ENCODE measurements at places on chromosomes 12 and 14. TPM values are rescaled to one million over a fixed set of nuclear protein-coding genes. Genes with fewer than 3 reads are reported as not detected.

AQP2 gene
- not detected for total RNA-seq

DNA sequence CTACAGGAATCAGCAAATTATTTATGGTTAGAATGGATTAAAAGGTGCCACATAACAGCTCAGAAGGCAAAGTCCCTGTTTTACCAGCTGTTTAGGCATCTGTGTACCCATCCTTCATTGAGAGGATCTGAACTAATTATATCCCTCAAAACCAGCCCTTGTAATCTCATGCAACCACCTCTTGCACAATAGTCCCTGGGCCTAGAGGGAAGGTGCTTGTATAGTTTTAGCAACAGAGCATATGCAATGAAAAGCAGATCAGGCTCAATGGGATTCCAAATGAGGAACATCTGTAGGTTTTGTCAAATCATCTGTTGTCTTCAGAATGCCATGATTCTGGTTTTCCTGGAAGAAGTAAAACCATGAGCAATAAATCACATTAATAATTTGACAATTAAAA is 26.0 kb upstream of the GLIPR1L2 start:
- H3K4me1 ChIP-seq: peaks cover 13% of the 10 kb centered on the region
- no peaks in the 10 kb centered on the region for H3K36me3 ChIP-seq
- H3K27ac ChIP-seq: no peak overlapping the region
- DNase-seq: no peak
- H3K4me3 ChIP-seq: no peak overlapping the region

DNA sequence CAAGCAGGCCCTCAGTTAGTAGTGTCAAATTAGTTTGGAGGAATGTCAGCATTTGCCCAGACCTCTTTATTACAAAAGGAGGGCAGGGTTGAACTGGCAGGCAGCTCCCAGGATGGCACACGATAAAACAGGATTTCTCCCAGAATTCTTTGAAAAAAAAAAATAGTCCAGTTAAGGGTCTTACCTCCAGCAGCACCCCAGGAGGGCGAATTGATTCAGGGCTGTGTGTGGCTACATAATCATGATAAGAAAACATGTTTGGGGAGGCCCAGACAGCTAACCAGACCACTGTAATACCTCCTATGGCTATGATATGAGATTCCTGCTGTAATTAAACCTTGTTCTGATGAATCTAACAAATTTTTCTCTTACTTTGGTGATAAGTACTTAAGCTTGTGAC is 38.8 kb upstream of the NT5DC3 start:
- no peak overlapping the region for H3K4me3 ChIP-seq
- H3K36me3 ChIP-seq: no peaks in the 10 kb centered on the region
- no peak for DNase-seq
- peaks cover 33% of the 10 kb centered on the region for H3K4me1 ChIP-seq
- no peak overlapping the region for H3K27ac ChIP-seq

GRCh38 chr12:113136128-113136989 is 798 bp upstream of the RASAL1 start:
- no peak overlapping the region for H3K4me3 ChIP-seq
- peaks cover 22% of the 10 kb centered on the region for H3K27me3 ChIP-seq
- H3K36me3 ChIP-seq: no peaks in the 10 kb centered on the region
- no peaks in the 10 kb centered on the region for H3K4me1 ChIP-seq

GRCh38 chr14:72332871-72333270 is 400.6 kb downstream of the RGS6 start:
- no peak for DNase-seq
- H3K4me3 ChIP-seq: no peak overlapping the region
- peaks cover 3% of the 10 kb centered on the region for H3K27me3 ChIP-seq

TRMT61A gene
- total RNA-seq: 14.9 TPM

SYCP3 gene
- not detected for total RNA-seq

CLEC4D gene
- not detected for total RNA-seq

- H3K36me3 ChIP-seq: no peaks in the 10 kb centered on the region
- H3K27ac ChIP-seq: no peak overlapping the region
- H3K4me1 ChIP-seq: peaks cover 37% of the 10 kb centered on the region
- H3K27me3 ChIP-seq: peaks cover 3% of the 10 kb centered on the region
Observed at GRCh38 chr12:77070800-77071449, 5.6 kb upstream of the E2F7 start.

- no peaks in the 10 kb centered on the region for H3K27me3 ChIP-seq
- no peak overlapping the region for H3K4me3 ChIP-seq
- H3K27ac ChIP-seq: no peak overlapping the region
- H3K36me3 ChIP-seq: no peaks in the 10 kb centered on the region
Observed at GRCh38 chr12:74732826-74733225, 195.2 kb downstream of the ATXN7L3B start.

C12orf54 gene
- total RNA-seq: not detected

- no peak overlapping the region for H3K4me3 ChIP-seq
- DNase-seq: no peak
- H3K27me3 ChIP-seq: peaks cover 25% of the 10 kb centered on the region
- no peak overlapping the region for H3K27ac ChIP-seq
- no peaks in the 10 kb centered on the region for H3K4me1 ChIP-seq
Observed at GRCh38 chr12:120212301-120212700, 11.4 kb upstream of the RPLP0 start.

GRCh38 chr14:71243697-71244096 is 336.4 kb downstream of the PCNX1 start:
- peak overlapping the region; percentile 96 for H3K27ac ChIP-seq
- peak; percentile 85 for DNase-seq
- peaks cover 22% of the 10 kb centered on the region for H3K36me3 ChIP-seq
- H3K4me1 ChIP-seq: peaks cover 83% of the 10 kb centered on the region
- peak overlapping the region; percentile 73 for H3K4me3 ChIP-seq
- no peaks in the 10 kb centered on the region for H3K27me3 ChIP-seq

- peaks cover 79% of the 10 kb centered on the region for H3K4me1 ChIP-seq
- no peaks in the 10 kb centered on the region for H3K27me3 ChIP-seq
- peaks cover 11% of the 10 kb centered on the region for H3K36me3 ChIP-seq
- peak overlapping the region; percentile 81 for H3K27ac ChIP-seq
- peak overlapping the region; percentile 86 for H3K4me3 ChIP-seq
- peak; percentile 83 for DNase-seq
Observed at GRCh38 chr14:37901978-37902377, 305.7 kb upstream of the SSTR1 start.

TMEM63C gene
- total RNA-seq: not detected

- no peak overlapping the region for H3K4me3 ChIP-seq
- DNase-seq: no peak
- H3K36me3 ChIP-seq: no peaks in the 10 kb centered on the region
- H3K27ac ChIP-seq: no peak overlapping the region
Observed at GRCh38 chr14:46885566-46885965, 234.0 kb upstream of the RPL10L start.

DNA sequence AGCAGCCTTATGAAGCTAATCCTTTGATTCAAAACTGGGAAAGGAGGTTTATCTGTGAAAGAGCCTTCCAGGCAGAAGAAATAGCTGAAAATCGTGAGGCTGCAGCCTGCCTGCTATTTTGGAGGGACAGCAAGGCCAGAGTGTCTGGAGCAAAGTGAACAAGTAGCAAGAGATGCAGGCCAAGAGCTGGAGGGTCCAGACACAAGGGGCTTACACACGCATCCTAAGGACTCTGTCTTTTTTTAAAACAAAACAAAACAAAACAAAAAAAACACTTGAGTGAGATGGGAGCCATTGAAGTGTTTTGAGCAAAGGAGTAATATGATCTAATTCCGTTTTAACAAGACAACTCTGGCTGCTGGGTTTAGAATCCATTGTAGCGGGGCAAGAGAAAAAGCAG is 76.4 kb upstream of the BCAT1 start:
- no peak overlapping the region for H3K27ac ChIP-seq
- no peaks in the 10 kb centered on the region for H3K27me3 ChIP-seq

GRCh38 chr12:104505095-104505818 is 48.5 kb downstream of the CHST11 start:
- peaks cover 7% of the 10 kb centered on the region for H3K27me3 ChIP-seq
- H3K36me3 ChIP-seq: peaks cover 11% of the 10 kb centered on the region
